Activated naive CD4-positive, alpha-beta T cell treated with anti-CD3 and anti-CD28 coated beads, Interleukin-2, amount 10 ng/mL, durations not matched to agents 7 days and 5 days (primary cell): ENCODE measurements at places on chromosomes 13 and 19.

DNA sequence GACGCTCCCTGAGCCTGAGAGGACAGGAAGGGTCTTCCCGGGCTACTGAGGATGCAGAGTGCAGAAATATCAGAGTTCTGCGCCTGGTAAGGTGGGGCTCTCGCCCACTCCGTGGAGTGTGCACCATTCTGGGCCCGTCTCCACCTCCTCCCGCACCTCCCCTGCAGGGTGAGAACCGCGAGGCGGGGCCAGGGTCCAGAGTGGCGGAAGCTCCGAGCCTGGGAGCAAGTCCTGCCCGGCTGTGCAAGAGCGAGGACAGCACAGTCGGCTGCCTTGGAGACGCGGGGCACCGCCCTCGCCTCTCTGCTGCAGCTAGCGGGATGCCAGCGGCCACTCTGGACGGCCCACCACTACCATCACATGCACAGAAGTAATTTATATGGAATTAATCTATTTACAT, 2304.4 kb downstream of the PCDH9 start:
- H3K4me3 ChIP-seq = no peak overlapping the region
- H3K27ac ChIP-seq = no peak overlapping the region
- no peaks in the 10 kb centered on the region for H3K27me3 ChIP-seq
- no peak for DNase-seq

DNA sequence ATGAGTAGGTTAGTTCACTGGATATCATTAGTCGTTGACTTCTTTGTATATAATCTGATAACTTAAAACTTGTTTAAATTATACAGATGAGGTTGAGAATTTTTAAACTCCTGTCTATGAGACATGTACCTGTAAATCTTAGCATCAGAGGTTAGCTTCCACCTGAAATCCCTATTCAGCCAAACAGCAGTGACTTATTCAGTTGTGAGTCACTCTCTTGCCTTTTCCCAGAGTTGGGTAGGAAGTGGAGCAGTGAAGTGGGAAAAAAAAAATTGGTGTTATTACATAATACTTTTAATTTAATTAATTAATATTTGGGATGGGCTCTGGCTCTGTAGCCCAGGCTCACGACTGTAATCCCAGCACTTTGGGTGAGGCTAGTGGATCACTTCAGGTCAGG, 32.9 kb downstream of the ZNF701 start:
- peak overlapping the region; percentile 65 for H3K27ac ChIP-seq
- peaks cover 57% of the 10 kb centered on the region for H3K36me3 ChIP-seq
- H3K4me1 ChIP-seq = peaks cover 24% of the 10 kb centered on the region
- DNase-seq = no peak
- H3K4me3 ChIP-seq = peak overlapping the region; percentile 80
- H3K27me3 ChIP-seq = no peaks in the 10 kb centered on the region

- no peak overlapping the region for H3K4me3 ChIP-seq
- no peak for DNase-seq
- no peaks in the 10 kb centered on the region for H3K4me1 ChIP-seq
- no peaks in the 10 kb centered on the region for H3K27me3 ChIP-seq
- H3K27ac ChIP-seq = no peak overlapping the region
Measured at GRCh38 chr13:112775791-112776279, 86.0 kb downstream of the ATP11A start.

- H3K27me3 ChIP-seq = peaks cover 93% of the 10 kb centered on the region
- H3K4me1 ChIP-seq = peaks cover 23% of the 10 kb centered on the region
- no peaks in the 10 kb centered on the region for H3K36me3 ChIP-seq
- DNase-seq = peak; percentile 52
- H3K4me3 ChIP-seq = peak overlapping the region; percentile 60
- no peak overlapping the region for H3K27ac ChIP-seq
Measured at GRCh38 chr19:45767881-45768654, 984 bp downstream of the SIX5 start.

DNA sequence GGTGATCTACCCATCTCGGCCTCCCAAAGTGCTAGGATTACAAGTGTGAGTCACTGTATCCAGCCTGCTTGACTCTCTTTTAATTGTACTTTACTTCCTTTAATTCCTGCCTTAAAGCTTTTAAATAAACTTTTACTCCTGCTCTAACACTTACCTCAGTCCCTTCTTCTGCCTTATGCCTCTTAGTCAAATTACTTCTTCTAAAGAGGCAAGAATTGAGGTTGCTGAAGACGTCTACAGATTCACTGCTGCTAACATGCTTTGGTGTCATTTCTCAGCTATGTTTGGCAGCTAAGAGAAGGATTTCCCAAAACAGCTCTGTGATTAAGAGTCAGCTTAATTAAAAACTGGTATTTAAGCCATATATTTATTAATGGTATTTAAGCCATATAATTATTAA, 32.9 kb upstream of the CD177 start:
- no peaks in the 10 kb centered on the region for H3K36me3 ChIP-seq
- no peak overlapping the region for H3K27ac ChIP-seq
- DNase-seq = no peak
- no peak overlapping the region for H3K4me3 ChIP-seq

- H3K27ac ChIP-seq = no peak overlapping the region
- H3K4me1 ChIP-seq = no peaks in the 10 kb centered on the region
Measured at GRCh38 chr13:21736926-21737325, 66.1 kb downstream of the FGF9 start.
